ENCODE measurements at places on chromosomes 3 and 15. TPM values are rescaled to one million over a fixed set of nuclear protein-coding genes. Genes with fewer than 3 reads are reported as not detected.

- H3K4me3 ChIP-seq, result no peak overlapping the region
- no peaks in the 10 kb centered on the region for H3K4me1 ChIP-seq
- H3K27ac ChIP-seq, result no peak overlapping the region
- no peak for DNase-seq
- no peaks in the 10 kb centered on the region for H3K36me3 ChIP-seq
These were observed 98.7 kb upstream of the BFSP2 start for GRCh38 chr3:133301194-133301593.

DNA sequence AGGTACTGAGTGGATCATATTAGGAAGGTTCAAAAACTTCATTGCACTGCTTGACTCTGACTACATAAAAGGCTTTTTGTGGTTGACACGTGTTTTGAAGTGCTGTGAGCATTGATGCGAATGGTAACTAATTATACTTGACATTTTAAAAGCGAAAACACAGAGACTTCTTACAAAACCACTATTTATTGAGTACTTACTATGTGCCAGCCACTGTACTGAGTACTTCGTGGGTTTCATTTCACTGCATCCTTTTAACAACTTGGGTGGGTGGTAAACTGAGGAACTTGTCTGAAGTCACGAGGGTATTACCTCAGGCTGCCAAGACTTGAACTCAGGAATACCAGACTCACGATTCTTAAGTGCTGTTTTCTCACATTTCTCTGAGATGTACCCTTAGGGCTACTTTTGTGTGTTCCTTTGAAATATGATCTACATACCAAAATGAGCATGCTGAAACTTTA is 45.3 kb upstream of the PPP4R2 start:
- H3K36me3 ChIP-seq, result no peaks in the 10 kb centered on the region
- H3K27me3 ChIP-seq, result no peaks in the 10 kb centered on the region
- H3K27ac ChIP-seq, result no peak overlapping the region
- H3K4me3 ChIP-seq, result no peak overlapping the region
- H3K4me1 ChIP-seq, result no peaks in the 10 kb centered on the region

GRCh38 chr3:96966181-96966929 is 152.0 kb downstream of the EPHA6 start:
- no peak overlapping the region for H3K4me3 ChIP-seq
- H3K4me1 ChIP-seq, result no peaks in the 10 kb centered on the region
- H3K27ac ChIP-seq, result no peak overlapping the region
- DNase-seq, result no peak
- no peaks in the 10 kb centered on the region for H3K27me3 ChIP-seq

CIDEC gene
- 29.9 TPM for total RNA-seq

NCEH1 gene
- total RNA-seq, result 19.1 TPM

ZPLD1 gene
- total RNA-seq, result not detected

All from ascending aorta (tissue), 2 donors.